Cardiac fibroblast (primary cell): ENCODE measurements at places on chromosomes 2 and 18.

GRCh38 chr18:49002881-49003280 lies 52.1 kb upstream of the SMAD7 start:
- DNase-seq: no peak

- DNase-seq: no peak
Measured at GRCh38 chr2:15218423-15219086, 342.6 kb downstream of the NBAS start.

- no peak for DNase-seq
Measured at GRCh38 chr18:24843123-24843522, 382.7 kb downstream of the HRH4 start.

DNA sequence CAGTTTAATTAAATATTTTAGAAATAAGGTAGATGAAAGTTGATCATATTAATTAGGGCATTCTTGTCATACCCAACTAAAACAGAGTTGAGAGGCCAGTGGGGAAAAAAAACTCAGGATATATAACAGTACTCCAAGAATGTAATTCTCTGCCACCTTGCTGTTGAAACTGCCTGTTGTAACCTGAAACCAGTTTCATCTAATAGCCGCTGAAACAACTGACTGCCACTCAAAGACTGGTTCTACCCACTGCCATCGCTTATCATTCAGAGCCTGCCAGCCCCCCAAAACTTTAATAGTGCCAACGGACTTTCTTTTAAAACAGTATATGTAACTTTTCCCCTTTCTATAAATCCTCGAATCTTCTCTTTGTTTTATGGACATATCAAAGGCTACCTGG lies 37.7 kb upstream of the FSIP2 start:
- no peak for DNase-seq

- DNase-seq: no peak
Measured at GRCh38 chr18:49100226-49100968, 149.6 kb upstream of the SMAD7 start.

- peak; percentile 82 for DNase-seq
Measured at GRCh38 chr2:165621086-165621560, 151.6 kb downstream of the CSRNP3 start.

- no peak for DNase-seq
Measured at GRCh38 chr18:9240270-9240669, 94.3 kb upstream of the TWSG1 start.

DNA sequence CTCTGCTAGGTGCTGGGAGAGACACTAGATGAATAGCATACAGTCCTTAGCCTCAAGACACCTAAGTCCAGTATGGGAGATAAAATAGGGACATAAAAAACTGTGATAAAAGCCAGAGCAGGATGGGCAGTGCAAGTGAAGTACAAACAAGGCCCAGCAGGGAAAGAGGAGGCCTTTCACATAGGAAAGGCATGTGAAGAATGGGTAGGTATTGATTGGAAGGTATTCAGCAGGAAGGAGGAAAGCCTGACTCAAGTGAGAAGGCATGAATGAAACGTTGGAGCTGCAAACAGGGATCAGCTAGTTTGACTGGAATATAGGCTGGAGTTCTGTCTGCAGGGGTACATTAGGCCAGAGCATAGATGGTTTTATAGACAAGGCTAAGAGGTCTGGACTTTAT lies 11.0 kb upstream of the CXCR4 start:
- DNase-seq: no peak

GRCh38 chr2:217792626-217793527 lies 209.9 kb downstream of the TNS1 start:
- no peak for DNase-seq

GRCh38 chr2:27735263-27735904 lies 36.1 kb upstream of the MRPL33 start:
- DNase-seq: peak; percentile 93

DNA sequence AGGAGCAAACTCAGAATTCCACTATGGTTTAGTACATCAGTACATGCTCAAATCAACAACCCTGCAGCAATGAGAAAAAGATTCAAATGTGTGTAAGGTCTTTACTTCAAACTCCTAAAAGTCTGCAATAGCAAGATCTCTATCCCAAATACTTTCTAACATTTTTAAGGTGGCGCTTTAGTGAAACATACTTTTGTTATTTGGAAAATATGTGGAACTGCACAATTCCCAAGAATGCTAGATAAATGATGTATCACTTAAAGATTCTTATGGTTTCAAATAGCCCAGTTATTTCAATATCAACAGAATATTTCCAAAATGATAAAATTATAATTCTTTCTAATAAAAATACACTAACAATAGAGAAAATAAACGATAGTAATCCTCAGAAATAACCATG lies 227.6 kb upstream of the SMAD7 start:
- no peak for DNase-seq

DNA sequence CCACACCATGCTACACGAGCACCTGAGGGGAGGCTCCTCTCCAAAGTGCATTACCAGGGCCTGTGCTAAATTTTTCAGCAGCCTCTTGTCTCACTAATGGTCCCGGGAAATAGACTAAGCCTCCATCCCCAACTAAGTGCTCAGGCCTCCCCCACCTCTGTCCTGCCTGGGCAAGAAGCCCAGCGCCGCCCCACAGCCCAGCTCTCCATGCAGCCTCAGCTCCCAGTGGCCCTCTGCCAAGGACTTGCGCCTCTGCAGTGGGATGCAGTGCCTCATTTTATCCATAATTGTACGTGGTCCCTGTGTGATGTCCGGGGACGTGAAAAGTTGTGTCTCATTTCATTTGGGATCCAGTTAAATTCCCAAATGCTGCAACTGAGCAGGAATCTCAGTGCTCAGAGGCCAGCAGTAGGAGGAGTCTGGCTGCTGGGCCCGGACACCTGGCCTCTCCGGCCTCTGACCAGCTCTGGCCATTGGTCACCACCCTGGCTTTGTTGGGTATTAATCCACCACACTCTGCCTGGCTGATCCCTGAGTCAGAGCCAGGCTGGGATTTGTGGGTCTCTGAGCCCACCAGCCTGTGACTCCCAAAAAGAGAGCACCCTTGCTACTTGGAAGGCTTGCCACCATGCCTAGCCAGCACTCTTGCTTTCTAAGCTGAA lies 11.4 kb upstream of the STEAP3 start:
- DNase-seq: peak; percentile 55

- DNase-seq: no peak
Measured at GRCh38 chr18:78603102-78603983, 376.3 kb upstream of the SALL3 start.

DNA sequence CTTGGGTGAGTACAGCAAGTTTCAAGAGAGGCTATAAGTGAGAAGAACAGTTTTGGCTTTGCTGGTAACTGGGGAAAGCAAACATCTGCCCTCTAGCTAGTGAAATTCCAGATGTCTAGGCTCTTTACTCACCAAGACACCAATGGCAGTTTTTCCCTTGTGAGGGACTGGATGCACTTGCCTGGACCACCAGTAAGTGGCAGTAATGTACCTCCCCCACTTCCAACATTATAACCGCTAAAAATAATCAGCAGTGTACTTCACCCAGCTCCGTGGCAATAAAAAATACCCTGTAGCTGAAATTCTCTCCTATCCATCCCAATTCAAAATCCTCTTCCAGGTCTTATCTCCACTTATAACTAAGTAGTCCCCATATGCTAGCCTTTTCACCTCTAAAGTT lies 383.9 kb downstream of the ARHGAP15 start:
- DNase-seq: peak; percentile 74

DNA sequence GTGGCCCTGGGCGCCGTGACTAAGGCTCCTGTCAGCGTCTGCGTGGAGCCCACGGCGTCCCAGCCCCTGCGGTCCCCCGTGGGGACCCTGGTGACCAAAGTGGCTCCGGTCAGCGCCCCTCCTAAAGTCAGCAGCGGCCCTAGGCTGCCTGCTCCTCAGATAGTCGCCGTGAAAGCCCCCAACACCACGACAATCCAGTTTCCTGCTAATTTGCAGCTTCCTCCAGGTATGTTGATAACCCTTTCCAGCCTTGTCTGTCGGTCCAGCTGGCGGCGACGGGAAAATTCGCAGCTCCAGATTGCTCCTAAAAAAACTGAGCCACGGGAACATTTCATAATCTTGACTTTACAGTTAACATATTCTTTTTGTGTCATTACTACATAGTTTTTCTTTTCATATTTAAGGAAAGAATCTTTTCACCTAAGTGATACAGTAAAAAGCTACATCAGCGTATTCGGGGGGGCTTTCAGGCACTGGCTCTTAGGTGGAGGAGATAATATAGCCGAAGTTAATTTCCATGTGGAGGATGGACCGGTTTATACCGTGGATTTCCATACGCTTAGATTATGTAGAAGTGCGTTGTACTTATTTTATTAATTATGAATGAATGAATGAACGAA lies 916 bp downstream of the TAF4B start:
- peak; percentile 11 for DNase-seq

GRCh38 chr2:15967415-15968279 lies 27.3 kb downstream of the MYCN start:
- no peak for DNase-seq

DNA sequence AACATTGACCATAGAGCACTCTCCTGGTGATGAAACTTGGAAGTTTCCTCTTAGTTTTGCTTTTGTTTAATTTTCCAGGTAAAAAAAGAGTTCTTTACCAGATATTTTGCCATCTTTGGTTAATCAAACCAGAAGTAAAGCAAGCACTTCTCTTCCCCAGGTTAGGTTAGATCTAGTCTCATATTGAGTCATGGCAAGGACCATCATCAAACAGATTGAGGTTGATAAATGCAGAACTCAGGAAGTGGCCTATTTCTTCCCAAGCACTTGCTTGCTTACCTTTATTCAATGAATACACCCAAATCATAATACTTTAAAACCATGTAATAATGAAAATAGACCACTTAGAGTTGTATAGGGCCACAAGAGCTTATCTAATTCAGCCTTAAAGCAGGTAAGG lies 23.4 kb downstream of the DNAH6 start:
- DNase-seq: no peak

- peak; percentile 59 for DNase-seq
Measured at GRCh38 chr18:48777026-48777743, 173.6 kb downstream of the SMAD7 start.

- DNase-seq: no peak
Measured at GRCh38 chr2:25187729-25188350, 19.5 kb upstream of the POMC start.

- DNase-seq: peak; percentile 13
Measured at GRCh38 chr2:86648681-86649080, 25.0 kb upstream of the RNF103 start.

GRCh38 chr2:66173645-66174044 lies 261.3 kb upstream of the MEIS1 start:
- DNase-seq: no peak

GRCh38 chr2:2842466-2842865 lies 511.4 kb upstream of the MYT1L start:
- no peak for DNase-seq

DNA sequence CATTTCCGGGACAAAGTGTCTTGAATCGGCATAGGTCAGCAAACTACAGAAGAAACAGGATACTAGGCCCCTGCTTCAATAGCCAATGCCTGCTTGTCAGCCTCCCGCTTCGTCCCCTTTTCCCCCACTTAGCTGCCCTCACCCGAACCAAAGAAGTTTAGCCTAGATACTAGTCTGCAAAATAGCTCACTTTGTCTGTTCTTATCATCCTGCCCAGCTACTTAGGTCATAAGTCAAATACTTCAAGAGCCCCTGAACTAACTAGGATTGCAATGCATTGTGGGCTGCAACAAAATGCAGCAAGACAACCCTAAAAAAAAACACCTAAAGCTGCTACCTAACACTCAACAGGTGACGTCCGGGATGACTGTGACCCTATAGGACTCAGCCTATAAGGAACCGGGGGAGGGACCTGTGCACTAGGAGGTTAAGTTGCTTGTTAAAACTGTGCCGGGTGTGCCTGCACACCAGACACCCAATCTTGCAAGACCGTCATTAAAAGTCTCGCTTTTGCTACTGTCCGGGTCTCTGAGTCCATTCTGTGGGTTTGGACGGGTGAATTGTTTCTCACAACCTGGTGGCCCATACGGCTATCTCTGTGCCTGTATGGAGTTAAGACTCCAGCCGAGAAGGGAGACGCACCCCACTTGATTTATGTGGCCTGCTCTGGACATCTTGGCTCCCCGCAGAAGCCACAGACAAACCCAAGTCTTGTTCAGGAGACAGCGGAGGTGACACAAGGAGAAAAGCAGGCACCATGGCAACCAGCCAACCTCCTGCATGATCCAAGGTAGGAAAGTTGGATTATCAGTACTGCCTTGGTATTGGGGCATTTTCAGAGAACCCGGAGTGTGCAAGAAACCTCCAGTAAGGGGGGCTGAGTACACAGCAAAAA lies 105.9 kb downstream of the HIBCH start:
- no peak for DNase-seq

DNA sequence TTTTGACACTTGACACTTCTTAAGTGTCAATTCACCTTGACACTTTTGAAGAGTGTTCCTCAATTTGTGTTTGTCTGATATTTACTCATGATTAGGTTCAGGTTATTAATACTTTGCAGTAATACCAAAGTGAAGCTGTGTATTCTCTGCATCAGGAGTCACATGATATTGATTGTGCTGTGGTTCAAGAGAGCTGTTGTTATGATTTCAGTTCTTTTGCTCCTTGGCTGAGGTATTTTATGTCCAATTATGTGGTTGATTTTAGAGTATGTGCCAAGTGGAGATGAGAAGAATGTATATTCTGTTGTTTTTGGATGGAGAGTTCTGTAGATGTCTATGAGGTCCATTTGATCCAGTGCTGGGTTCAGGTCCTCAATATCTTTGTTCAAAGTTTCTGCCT lies 17.2 kb downstream of the EHBP1 start:
- DNase-seq: no peak

GRCh38 chr18:73235921-73236320 lies 368.1 kb upstream of the NETO1 start:
- DNase-seq: no peak

DNA sequence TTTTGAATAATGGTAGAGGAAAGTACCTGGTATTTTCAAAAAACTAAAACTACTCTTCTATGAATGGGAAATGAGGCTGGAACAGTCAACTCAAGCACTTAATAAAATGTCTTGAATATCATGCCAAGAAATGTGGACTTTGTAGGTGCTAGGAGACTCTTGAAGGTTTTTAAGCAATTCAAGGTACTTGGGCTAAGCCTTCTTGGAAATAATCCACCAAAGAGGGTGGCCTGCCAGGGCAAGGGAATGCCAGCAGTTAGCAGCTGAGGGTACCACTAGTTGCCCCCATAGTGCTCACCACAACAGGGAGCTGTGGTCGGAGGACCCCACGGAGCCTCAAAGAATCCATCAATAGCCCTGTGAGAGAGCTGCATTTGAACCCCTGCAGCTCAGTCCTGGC lies 14.6 kb upstream of the ACYP2 start:
- no peak for DNase-seq

DNA sequence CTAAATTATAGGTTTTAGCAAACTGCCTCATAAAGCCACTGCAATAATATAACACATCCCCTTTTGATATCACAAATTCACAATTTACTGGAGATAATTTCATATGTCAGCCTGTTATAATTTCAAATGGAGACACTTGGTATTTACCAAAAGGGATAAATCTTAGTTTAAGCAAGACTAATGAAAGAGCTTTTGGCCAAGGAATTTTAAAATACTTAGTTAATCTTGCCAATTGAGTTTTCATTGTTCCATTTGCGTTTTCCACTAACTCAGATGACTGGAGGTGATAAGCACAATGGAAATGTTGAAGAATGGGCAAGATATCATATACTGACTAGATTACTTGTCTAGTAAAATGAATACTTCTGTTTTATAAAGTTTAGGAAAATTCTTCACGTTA lies 379.3 kb upstream of the SYT4 start:
- no peak for DNase-seq
